ENCODE measurements at places on chromosomes 3 and 15.

DNA sequence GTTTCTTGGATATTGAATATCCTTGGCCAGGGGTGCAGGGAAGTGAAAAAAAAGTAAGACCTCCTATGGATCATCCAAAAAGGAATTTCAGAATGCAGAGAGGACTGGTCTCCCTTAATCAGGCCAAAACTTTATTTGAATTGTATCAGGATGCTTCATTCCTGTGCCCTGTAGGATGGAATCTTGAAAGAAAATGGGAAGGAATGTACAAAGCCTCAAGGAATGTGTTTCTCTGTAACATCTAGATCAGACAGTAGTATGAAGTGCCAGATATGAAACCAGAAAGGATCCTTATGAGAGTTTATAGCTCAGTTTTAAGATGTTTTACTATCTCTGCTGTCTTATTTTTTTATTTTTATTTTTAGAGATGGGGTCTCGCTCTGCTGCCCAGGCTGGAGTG lies 6.5 kb upstream of the GSK3B start:
- no peak for DNase-seq

DNA sequence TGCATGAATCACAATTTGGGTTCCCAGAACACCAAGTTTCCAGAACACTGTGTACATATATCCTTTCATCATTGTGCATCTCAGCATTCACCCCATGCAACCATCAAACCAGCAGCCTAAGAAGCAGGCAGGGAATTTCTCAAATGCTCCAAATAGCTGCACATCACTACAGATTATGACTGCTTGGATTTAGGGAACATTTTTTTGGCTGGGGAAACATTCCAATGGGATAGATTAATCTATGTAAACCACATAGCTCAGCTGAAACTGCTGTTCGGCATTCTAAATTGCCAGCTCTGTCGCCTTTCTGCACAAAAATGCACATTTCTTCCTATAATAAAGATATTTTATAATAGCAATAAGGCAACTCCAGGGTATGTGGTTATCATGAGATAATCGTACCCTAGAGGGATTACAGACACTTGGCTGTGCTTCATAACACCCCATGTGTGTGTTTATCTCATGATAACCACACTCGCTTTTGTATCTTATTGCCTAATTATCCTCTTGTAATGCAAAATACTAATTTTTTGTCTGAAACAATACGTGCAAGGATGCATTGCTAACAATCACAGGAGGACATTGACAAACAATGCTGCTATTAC lies 483.7 kb upstream of the DPH6 start:
- DNase-seq: no peak

- peak; percentile 29 for DNase-seq
These were observed 17.4 kb downstream of the LRIG1 start for GRCh38 chr3:66483409-66483906.

GRCh38 chr3:174101244-174101643 lies 703.7 kb downstream of the NLGN1 start:
- no peak for DNase-seq

DNA sequence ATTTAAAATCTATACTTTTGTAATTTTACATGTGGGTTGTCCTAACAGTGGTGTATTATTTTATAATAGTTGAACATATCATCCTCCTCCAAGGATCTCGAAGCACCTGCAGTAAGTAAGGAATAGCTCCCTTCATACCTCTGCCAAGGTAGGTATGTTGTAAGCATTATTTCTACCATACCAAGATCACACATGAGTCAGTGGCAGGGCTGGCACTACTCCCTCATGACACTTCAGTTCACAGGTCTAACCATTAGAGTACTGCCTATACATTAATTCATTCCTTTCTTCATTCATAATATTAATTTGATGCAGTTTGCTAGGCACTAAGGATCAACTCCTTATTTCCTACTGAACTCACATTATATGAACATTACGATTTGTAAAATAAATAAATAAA lies 11.9 kb upstream of the LEKR1 start:
- no peak for DNase-seq

- no peak for DNase-seq
These were observed 16.0 kb downstream of the ROBO2 start for GRCh38 chr3:77055841-77056341.

DNA sequence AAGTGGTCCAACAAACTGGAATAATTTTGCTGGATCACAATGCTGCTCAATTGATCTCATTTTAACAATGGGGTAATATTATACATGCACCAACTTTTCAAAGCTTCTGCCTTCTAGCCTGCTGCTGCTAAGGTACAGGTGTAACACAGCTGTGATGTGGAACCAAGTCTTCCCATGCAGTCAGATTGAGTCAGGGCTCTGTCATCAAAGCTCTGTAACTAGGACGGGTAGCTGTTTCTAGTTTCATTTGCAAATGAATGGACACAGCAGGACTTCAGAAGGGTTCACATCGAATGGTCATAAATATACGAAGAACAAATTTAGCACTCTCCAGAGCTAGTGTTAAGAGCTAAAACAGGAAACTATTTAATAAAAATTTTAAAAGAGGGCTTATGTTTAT lies 189.2 kb downstream of the USP13 start:
- no peak for DNase-seq

- DNase-seq: no peak
These were observed 96.1 kb downstream of the RSRC1 start for GRCh38 chr3:158205994-158206393.

DNA sequence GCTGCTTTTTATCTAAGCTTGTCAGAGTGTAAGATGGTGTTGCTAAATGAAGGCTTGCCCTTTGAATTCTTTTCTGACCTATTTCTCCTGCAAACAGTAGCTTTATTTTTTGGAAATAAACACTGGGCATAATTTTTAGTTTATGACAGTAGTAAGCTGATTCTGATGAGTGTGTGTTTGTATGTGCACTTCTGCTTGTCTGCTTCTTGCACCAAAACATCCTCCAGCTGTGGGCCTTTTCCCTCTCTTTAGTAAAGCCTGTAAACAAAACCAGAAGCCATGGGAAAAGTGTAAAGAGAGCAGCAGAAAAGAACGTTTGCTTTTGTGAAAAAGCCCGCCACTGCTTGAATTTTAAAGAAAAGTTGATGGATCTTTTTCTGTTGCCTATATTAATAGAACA lies 136.4 kb upstream of the IL12A start:
- no peak for DNase-seq

DNA sequence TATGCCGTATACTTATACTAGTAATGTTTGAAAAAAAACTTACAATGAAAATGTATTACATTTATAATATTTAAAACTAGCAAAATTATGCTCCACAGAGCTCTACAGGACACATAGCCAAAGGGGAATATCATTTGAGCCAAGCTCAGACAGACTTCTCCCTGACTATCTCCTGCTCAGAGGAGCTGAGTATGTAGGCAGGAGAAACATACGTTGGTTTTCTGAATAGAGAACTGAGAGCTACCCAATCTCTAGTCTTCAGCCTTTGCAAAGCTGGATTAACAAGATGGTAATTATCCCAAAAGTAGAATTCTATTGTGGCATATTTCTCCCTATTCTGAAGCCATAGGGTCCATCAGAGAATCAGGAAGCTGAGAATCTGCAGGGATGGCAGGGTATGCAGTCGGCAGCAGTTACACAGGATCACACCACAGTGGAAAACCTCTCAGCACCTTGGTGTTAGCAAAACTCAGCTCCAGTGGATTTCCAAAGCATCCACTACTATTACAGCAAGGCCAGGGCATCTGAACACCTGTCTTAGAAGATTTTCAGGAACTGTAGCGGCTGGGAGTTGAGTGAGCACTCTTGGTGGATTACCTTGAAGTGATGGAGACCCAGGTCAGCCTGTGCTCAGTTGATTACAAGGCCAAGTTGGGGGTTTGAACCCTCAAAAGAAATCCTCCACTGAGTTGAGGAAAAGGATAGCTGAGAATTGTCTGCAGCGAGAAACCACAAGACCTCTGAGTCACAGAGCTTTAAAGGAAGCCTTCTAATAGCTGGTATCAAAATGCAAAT lies 30.1 kb downstream of the GPR15 start:
- no peak for DNase-seq

GRCh38 chr15:29465196-29465595 lies 195.6 kb upstream of the NSMCE3 start:
- no peak for DNase-seq

GRCh38 chr3:150329408-150329807 lies 78.7 kb upstream of the TSC22D2 start:
- DNase-seq: no peak

GRCh38 chr3:27354588-27355203 lies 14.5 kb downstream of the NEK10 start:
- DNase-seq: no peak

GRCh38 chr3:151075869-151076562 lies 9.4 kb upstream of the MED12L start:
- DNase-seq: no peak

DNA sequence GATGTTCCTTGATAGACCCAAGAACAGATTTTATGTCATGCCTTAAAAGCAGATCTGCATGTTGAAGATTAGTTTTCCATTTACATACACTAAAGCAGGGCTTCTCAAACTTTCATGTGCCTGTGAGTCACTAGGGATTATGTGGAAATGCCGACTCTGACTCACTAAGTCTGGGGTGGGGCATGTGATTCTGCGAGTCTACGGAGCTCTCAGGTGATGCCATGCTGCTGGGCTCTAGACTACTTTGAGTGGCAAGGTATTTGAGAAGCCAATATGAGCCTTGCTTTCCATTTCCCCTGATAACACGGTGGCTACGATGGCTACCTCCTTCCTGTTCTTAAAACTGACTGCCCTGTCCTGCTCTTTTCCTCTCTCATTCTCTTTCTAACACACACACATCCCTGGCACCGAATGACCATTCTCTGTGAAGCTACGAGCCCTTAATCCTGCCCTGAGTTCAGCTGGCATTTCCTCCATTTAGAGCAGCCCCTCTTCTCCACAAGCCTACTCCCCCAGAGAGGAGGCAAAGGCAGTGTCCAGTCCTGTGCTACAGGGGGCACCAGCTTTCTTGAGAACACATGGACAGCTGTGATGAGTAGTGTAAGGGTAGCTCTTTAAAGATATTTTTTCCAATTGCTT lies 39.7 kb upstream of the PYGO1 start:
- DNase-seq: no peak

GRCh38 chr3:171807806-171808205 lies 2.5 kb downstream of the PLD1 start:
- no peak for DNase-seq

- DNase-seq: no peak
These were observed 48.4 kb upstream of the TRAK1 start for GRCh38 chr3:42042747-42043098.

- no peak for DNase-seq
These were observed 67.4 kb upstream of the ST8SIA2 start for GRCh38 chr15:92326236-92326635.

- DNase-seq: no peak
These were observed 17.9 kb downstream of the ETFA start for GRCh38 chr15:76293361-76293760.

DNA sequence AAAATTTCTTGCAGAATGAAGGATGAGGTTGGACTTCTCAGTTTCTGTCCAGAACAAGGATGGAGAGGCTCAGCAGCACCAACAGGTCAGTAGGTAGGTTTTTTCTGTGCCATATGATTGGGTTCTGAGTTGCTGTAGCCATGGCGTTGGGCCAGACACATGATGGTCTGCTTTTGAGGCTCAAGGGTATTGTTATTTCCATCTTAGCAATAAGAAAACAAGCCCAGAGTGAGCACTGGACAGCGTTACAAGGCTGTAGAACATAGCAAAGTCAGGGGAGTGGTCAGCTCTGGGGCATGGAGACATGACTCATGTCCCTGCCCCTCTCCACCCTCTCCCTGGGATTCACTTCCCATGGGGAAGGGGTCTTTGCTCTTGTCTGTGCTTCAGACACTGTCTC lies 137.6 kb upstream of the TOPAZ1 start:
- DNase-seq: no peak

DNA sequence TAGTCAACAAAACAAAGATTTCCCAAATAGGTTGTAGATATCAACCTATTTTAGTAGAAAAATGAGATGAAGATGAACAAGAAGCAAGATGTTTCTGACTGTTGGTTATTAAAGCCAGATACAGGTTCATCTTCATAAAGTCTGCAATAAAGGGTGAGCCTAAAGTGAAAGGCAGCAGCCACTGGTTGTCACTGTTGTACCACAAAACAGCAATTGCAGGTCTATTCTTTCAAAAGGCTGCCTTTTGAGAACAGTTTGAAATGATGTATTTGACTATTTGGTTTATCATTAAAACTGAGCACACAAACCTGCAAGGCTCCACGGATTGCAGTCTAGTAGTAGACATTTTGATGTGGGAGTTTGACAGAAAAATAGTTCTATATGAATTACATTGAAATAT lies 543.4 kb downstream of the GBE1 start:
- no peak for DNase-seq

- DNase-seq: no peak
These were observed 20.0 kb upstream of the ZBTB47 start for GRCh38 chr3:42633544-42633943.

- DNase-seq: no peak
These were observed 75.1 kb upstream of the TBC1D5 start for GRCh38 chr3:17817545-17817944.

- DNase-seq: no peak
These were observed 68.7 kb downstream of the TRAK1 start for GRCh38 chr3:42159706-42160472.

- DNase-seq: no peak
These were observed 71.3 kb downstream of the C3orf70 start for GRCh38 chr3:185081521-185081920.

- DNase-seq: no peak
These were observed 34.3 kb downstream of the INTS14 start for GRCh38 chr15:65576664-65577063.

GRCh38 chr3:40713306-40713705 lies 188.5 kb downstream of the ZNF621 start:
- no peak for DNase-seq

DNA sequence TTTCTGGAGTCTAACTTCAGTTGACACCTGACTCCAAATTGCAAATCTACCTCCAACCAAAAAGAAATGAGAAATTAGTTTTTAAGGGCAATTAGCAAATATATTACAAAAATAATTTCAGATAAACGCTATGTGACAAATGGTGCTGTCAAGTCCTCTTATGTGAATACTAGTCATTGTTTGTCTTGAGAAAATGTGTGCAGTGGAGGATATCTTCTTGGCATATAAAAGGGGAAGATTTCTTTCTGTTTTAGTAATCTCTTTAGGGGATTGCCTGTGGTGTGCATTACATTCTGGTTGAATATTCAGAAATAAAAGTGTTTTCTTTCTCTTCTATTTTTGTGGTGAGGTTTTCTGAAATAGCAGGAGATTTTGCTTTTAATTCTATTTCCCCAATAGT lies 3.0 kb upstream of the GCSAM start:
- no peak for DNase-seq

- no peak for DNase-seq
These were observed 12.7 kb downstream of the SEMA3G start for GRCh38 chr3:52432225-52432624.

GRCh38 chr3:72135636-72136035 lies 350.7 kb upstream of the PROK2 start:
- no peak for DNase-seq

Data from substantia nigra (tissue), 51 donors.